ENCODE measurements at places on chromosomes 16 and 17.

DNA sequence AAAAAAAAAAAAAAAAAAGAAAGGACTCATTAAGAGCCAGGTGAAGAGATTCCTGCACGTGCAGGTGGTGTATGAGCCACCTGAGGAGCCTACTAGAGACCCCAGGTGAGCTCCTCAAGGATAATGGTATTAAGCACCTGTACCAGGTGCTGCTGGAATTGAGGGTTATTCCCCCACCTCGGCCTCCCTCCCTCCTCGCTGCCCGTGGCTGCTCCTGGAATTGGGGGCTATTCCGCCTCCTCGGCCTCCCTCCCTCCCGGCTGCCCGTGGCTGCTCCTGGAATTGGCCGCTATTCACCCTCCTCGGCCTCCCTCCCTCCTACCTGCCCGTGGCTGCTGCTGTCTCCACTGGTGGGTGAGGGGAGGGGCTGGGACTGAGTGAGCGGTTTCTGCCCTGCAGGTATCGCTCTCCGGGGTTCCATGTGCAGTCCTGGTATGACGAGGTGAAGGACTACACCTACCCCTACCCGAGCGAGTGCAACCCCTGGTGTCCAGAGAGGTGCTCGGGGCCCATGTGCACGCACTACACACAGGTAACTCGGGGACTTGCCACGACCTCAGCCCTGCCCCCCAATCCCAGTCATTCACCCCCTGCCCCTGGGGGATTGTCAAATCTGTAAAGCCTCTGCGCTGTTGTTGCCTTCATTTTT lies 29.3 kb downstream of the CRISPLD2 start:
- DNase-seq = no peak

DNA sequence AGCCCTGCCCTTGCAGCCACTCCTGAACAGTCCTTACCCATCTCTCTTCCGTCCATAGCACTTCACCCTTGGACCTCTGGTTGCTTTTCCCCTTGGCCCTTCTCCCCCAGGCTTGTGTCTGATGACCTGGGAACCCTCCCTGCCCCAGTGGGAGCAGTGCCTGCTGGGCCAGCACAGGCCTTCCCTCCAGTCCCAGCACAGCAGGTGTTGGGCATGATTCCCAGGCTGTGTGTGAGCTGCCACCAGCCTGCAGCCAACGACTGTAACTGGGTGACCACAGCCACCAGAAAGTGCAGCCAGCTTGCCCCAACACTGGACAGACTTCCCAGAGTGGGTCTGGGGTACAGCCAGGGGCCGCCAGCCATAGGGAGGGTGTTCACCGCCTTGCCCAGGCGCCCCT lies 30.0 kb downstream of the CRAMP1 start:
- DNase-seq = peak; percentile 31

GRCh38 chr17:1414001-1414574 lies 14.1 kb upstream of the YWHAE start:
- no peak for DNase-seq

DNA sequence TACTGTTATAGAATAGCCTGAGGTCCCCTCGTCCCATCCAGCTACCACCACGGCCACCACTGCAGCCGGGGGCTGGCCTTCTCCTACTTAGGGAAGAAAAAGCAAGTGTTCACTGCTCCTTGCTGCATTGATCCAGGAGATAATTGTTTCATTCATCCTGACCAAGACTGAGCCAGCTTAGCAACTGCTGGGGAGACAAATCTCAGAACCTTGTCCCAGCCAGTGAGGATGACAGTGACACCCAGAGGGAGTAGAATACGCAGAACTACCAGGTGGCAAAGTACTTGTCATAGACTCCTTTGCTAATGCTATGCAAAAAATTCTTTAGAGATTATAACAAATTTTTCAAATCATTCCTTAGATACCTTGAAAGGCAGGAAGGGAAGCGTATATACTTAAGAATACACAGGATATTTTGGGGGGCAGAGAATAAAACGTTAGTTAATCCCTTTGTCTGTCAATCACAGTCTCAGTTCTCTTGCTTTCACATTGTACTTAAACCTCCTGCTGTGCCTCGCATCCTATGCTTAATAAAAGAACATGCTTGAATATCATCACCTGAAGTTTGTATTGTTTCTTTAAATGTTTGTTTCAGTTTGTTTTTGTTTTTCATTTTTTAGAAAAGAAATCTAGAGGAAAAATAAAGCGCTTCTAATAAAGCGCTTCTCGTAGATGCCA lies 388.3 kb downstream of the MAF start:
- DNase-seq = no peak

DNA sequence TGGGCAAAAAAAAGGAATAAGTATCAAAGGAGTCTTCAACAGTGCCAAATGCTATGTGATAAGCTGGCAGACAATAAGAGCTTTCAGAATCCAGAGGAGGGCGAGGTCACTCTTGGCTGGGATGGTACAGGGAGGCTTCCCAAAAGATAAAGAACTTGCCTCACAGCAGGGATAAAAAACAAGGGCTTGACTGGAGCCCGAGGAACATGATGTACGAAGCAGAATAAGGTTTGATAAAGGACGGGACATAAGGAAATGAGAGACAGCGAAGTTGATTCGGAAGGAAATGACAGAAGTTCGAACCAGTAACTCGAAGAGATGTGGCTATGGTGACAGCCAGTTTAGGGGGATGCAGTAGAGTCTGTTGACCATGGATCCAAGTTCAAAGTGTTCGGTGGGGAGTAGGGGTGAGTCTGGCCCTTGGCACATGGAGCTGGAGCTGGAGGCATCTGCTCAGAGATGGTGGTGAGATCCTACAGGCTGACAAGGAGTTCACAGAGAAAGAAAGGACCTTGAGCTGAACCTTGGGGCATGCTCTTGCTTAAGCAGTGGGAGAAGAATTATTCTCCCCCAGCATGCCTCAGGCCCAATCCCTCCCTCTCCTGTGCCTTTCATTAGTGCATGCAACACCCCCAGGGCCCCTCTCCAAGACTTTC lies 137.6 kb upstream of the RCVRN start:
- DNase-seq = no peak

DNA sequence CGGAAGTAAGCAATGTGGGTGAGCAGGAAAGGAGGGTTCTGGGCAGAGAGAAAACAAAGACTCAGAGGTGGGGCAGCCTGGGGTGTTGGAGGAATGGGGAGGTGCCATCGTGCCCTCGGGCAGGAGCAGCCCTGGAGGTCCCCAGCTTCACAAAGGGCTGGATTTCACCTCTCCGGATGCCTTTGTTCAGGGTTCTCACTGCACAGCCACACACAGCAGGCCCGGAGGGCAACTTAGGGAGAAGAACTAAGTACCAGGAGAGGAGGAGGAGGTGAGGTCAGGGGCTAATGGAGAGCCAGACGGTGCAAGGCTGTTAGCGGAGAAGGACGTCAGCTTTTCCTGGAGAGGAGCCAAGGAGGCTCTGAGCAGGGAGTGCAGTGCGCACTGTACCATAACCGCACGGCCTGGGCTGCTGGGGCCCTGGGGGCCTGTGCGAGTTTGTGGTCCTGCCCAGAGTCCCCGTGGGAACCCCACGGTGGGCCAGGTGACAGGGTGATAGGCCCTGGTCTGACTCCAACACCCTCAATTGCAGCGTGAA lies 9.3 kb downstream of the ARRB2 start:
- DNase-seq = no peak

- DNase-seq = no peak
These were observed 7.5 kb upstream of the JUP start for GRCh38 chr17:41793784-41794539.

GRCh38 chr16:80039777-80040176 lies 439.2 kb upstream of the MAF start:
- no peak for DNase-seq

DNA sequence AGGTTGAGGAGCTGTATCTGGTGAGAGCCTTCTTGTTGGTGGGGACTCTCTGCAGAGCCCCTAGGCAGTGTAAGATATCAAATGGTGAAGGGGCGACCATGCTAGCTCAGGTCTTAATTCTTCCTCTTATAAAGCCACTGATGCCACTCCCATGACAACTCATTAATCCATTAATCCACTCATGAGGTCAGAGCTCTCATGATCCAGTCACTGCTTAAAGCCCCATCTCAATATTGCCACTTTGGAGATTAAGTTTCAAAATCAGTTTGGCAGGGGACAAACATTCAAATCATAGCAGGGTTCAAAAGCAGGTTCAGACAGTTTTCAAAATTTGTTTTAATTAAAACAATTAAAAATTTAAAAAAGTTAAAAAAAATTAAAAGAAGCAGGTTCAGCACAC lies 13.1 kb upstream of the SPECC1 start:
- no peak for DNase-seq

- DNase-seq = no peak
These were observed 2.0 kb downstream of the CORO7 start for GRCh38 chr16:4414187-4414917.

DNA sequence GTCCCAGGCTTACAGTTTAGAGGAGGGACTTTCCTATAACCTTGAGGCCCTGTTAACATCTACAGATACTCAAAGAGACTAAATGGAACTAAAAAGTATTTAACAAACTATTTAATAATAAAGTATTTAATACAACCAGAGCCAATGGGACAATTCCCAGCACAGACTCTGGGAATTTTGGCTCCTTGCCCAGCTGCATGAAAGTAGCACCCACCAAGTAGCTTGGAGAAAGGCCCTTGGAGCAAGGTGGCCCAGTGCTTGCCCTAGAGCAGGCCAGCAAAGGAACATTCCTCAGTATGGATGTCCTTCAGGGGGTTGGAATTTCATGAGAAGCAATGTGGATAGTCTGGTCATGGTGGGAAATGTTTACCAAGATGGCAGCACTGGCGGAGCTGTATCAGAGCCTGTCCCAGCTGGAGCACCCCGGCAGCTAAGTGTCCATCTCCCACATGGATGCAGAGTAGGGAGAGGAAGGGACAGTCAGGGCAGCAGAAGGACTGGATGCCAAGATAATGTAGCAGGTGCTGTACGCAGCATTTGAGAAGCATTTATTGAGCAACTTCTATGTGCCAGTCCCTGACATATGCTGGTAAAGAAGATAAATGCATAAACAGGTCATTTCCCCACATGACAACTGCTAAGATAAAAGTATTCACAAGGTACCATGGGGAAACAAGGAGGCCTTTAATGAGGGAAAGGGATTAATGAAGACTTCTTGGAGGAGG lies 5.2 kb upstream of the SMARCD2 start:
- no peak for DNase-seq

GRCh38 chr16:57592591-57593003 lies 35.8 kb upstream of the ADGRG1 start:
- no peak for DNase-seq

- no peak for DNase-seq
These were observed 1.0 kb upstream of the SCNN1G start for GRCh38 chr16:23181506-23181905.

DNA sequence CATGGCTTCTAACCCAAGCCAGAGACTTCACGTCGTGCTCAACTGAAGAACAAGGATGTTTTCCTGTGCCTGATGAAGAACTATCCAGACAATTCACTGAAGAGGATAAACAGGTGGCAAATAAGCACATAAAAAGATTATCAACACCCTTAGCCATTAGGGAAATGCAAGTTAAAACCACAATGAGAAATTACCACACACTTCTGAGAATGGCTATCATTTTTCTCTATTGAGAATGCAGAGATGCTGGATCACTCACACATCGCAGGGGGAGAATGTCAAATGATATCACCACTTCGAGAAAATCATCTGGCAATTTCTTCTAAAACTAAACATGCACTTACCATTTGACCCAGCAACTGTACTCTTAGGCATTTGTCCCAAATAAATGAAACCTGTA lies 162.8 kb downstream of the IRX3 start:
- DNase-seq = no peak

Data from H54 (cell line).